ENCODE measurements at places on chromosomes 5 and 9.

DNA sequence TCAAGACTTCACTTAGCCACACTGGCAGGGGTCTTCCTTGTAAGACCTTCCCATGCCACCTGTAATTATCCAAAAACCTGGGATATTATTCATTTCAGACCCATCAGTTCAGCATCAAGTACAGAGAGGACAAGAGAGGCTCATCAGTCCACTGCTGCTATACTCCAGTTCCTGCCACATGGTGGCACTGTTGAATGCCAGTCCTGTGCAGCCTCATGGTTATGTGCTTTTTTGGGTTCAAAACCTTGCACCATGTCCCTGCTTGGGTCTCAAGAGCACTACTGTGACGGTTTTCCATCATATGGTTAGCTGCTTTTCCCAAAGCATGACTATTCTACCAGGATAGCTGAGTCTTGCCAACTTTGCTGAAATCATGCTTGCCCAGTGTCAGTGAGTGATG is 8.5 kb downstream of the PTGS1 start:
- DNase-seq, result no peak

GRCh38 chr9:126057121-126057825 is 269.4 kb upstream of the MVB12B start:
- DNase-seq, result no peak

GRCh38 chr5:7391814-7392692 is 3.9 kb upstream of the ADCY2 start:
- DNase-seq, result peak; percentile 59

DNA sequence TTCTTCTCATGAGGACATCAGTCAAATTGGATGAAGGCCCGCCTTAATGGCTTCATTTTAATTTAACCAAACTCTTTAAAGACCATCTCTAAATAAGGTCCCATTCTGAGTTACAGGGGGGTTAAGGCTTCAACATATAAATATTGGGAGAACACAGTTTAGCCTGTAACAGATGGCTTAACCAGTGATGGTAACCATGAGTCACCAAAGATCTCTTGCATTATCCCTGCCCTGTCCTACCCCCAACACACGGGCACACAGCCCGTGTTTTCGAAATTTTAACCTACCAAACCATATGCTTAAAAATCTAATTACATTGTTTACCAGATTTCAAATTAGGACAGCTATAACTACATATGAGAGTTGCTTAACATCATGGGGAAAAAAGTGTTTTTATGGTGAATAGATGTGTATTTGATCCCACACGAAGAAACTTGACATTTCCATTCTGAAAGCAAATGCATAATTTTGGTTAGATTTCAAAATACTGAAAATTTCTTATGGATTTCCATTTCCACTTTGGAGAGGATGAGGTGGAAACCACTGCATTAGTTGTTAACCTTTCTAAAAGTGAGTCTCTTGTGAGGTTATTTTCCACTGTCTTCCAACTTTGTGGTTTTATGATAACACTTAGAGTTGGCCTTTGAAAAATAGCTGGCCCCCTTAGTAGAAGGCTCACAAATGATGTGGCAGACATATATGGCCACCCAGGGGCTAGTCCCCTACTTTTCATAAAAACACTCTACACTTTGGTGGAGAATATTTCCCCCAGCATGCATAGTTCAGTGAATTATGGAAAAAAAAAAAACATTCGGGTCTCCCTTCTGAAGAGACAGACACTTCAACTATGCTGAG is 849.3 kb downstream of the TLE1 start:
- no peak for DNase-seq

- DNase-seq, result no peak
These were observed 33.1 kb downstream of the SPIN1 start for GRCh38 chr9:88421348-88421747.

DNA sequence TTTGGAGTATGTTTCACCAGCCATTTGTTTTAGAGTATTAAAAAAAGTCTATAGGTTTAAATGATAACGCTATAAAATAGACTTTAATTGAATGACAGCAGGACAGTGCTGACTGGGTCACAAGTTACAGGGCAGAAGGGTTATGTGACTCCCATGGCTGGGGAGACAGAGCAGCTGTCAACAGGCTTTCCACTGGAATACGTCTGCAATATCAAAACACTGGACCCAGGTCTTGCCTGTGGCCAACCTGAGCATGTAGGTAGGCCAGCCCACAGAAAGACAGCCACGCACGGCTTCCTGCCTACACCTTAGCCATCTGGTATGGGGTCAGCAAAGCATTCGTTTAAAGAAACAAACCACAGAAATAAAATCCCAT is 80.7 kb downstream of the OTULIN start:
- no peak for DNase-seq

GRCh38 chr9:102237520-102237919 is 499.1 kb upstream of the GRIN3A start:
- DNase-seq, result no peak

- DNase-seq, result no peak
These were observed 262.7 kb downstream of the DEPDC1B start for GRCh38 chr5:60437308-60437707.

GRCh38 chr5:41637424-41637823 is 127.0 kb upstream of the PLCXD3 start:
- no peak for DNase-seq

DNA sequence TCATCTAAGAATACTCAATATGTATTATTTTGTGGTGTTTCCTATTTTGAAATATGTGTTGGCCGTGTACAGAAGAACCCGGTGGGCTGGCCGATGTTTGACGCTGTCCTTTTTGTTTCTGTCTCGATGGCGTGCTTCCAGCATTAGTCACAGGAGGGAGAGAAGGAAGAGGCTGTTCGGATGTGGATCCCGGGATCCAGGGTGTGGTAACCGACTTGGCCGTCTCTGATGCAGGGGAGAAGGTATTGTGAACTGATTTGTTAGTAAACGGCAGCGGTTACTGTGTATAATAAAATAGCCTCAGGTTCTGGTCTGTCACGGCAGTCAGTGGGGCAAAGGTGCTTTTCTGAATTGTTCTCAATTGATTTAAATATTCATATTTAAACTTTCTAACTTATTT is 275.0 kb downstream of the ARHGEF28 start:
- DNase-seq, result no peak

- no peak for DNase-seq
These were observed 113.0 kb downstream of the TRIM32 start for GRCh38 chr9:116800074-116800473.

DNA sequence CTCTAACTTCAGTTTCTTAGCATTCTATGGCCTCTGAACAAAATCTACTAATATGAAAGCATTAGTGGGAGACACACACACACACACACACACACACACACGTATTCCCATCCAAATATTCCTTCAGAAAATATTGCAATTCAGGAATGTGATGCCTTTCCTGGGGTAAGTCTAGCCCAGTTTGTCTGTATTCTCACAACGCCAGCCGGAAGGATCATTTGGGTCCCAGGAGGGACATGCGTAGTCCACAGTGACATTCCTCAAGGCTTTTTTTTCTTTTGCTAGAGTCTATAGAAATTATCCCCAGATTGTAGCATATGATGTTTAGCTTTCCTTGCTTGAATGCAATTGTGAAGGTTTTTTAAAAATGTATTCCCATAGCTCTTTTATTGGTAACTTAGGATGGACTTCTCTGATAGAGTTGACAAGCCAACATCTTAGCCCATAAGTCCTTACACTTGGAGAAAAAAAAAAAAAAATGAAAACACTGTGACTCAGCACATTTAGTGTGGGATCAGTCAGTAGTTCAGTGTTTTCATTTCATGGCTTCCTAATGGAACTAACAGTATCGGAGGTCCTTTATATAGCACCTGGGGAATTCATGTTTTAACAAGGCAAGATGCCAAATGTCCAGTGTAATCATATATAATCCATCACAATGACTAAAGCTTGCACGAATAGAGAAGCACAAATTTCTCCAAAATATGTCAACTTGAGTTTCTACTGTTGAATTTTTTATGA is 316.5 kb downstream of the DIRAS2 start:
- DNase-seq, result no peak
